Foreskin keratinocyte (primary cell): ENCODE measurements at places on chromosomes 16 and 17. TPM values are rescaled to one million over a fixed set of nuclear protein-coding genes. Genes with fewer than 3 reads are reported as not detected.

- DNase-seq = no peak
These were observed 6.0 kb downstream of the MYH4 start for GRCh38 chr17:10463402-10463801.

- no peak for DNase-seq
These were observed 3.8 kb upstream of the POLR3E start for GRCh38 chr16:22293137-22294106.

- DNase-seq = no peak
These were observed 47.9 kb upstream of the MAP3K14 start for GRCh38 chr17:45364531-45365390.

GRCh38 chr16:66953462-66954096, 7.5 kb upstream of the CES3 start:
- no peak for DNase-seq

- no peak for DNase-seq
These were observed 5.4 kb downstream of the VEZF1 start for GRCh38 chr17:57982452-57983170.

DNA sequence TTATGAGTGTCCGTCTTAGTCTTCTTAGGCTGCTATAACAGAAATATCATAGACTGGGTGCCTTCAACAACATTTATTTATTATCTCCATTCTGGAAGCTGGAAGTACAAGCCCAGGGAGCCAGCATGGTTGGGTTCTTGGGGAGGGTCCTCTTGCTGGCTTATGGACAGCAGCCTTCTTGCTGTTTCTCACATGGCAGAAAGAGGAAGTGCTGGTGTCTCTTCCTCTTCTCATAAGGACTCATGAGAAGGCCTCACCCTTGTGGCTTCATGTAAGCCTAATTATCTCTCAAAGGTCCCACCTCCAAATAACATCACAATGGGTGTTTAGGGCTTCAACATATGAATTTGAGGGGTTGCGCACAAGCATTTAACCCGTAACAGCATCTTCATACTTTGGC, 207.0 kb upstream of the COX10 start:
- no peak for DNase-seq

Gene KRT39
- not detected in 2 replicates for polyA plus RNA-seq

Gene HIC1
- 0.99 and 2.4 TPM in 2 replicates for polyA plus RNA-seq

Gene RAB11FIP4
- 2.6 TPM in 2 replicates for polyA plus RNA-seq

Gene KRT31
- polyA plus RNA-seq = 8.3 and 39.4 TPM in 2 replicates
